ENCODE measurements at places on chromosomes 2 and 18. TPM values are rescaled to one million over a fixed set of nuclear protein-coding genes. Genes with fewer than 3 reads are reported as not detected.

ACOXL gene
- total RNA-seq, result not detected

DNER gene
- total RNA-seq, result 4.4 TPM

ADAM17 gene
- 18.3 TPM for total RNA-seq

CHAC2 gene
- total RNA-seq, result 2.2 TPM

GRB14 gene
- total RNA-seq, result 2.0 TPM

ADGRF3 gene
- total RNA-seq, result not detected

SERPINB10 gene
- total RNA-seq, result not detected

NYAP2 gene
- not detected for total RNA-seq

ITGB1BP1 gene
- total RNA-seq, result 52.8 TPM

Data from gastroesophageal sphincter (tissue), 4 donors.